ENCODE measurements at places on chromosomes 1 and 21.

DNA sequence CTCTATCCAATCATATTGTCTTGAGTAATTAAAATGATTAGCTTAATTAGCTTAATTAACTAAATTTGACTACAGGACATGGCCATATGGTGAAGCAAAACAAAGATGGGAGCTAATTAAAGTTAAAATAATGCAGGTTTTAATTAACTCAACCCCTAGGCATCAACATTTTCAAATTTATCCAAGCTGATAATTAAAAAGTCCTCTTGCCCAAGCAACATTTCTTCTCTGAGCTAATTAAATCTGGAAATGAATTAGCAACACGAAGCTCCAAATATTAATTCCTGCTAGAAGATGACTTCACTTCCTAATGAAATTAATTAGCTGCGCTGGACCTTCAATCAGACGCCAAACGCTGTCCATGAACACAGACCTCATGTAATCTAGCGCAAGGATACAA is 27.9 kb downstream of the LMO4 start:
- DNase-seq, result no peak

DNA sequence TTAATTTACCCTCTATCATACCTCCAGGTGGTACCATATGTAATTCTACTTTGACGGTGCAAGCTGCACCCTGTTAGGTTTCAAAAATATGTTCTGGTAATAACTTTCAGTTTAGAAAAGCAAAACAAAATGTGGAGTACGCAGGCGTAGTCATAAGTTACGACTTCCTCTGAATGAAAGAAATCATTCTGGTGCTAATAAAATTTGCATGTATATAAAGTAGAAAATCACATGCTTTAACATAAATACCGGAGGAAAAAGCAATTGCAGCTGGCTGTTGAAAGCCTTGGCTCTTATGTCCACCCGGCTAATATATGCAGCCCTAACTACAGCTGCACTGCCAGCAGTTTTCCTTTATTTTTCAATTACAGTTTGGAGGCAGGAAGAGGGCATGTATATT is 65.2 kb upstream of the TMPRSS15 start:
- DNase-seq, result no peak

DNA sequence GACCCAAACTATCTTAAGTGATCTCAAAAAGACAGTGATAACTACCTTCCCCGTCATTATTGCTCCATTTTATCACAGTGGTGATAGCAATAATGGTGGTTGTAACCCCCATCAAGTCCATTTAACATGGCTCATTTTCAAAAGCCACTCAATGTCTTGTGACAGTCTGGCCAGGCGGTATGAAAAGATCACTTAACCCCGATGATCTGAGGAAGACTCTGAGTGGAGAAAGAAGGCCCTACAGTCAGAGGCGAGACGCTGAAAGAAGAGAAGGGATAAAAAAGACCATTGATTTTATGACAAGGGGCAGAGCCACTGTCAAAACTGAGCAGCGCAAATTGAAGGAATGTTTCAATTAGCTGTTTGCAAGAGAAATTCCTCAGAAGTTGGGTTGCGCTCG is 417.2 kb upstream of the PBX1 start:
- no peak for DNase-seq

- no peak for DNase-seq
Observed at GRCh38 chr1:20099533-20099932, 19.8 kb downstream of the PLA2G2D start.

- no peak for DNase-seq
Observed at GRCh38 chr1:24481101-24481500, 21.5 kb upstream of the RCAN3 start.

DNA sequence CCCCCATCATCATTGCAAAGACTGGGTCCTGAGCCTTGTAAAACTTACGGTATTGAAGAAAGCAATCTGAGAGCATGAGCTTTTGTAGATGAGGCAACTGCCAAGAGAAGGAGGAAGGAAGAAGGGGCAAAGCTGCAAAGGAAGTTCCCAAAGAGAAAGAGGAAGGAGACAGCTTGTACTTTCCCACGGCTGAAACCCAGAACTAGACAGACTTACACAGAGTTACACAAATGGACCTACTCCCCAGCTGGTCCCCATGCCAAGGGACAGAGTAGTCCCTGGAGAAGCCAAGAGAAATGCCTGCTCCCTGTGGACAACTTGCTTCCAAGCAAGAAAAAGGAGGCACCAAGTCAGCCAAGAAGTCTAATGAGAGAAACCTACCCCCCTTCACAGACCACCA is 22.6 kb downstream of the SLC5A9 start:
- no peak for DNase-seq

Measured in left hindlimb (tissue), 1 donor.